ENCODE measurements at places on chromosomes 12 and 14.

GRCh38 chr14:90300611-90301047 is 31.1 kb downstream of the NRDE2 start:
- DNase-seq: no peak

- no peak for DNase-seq
Observed at GRCh38 chr12:53871367-53871766, 67.3 kb upstream of the HOXC13 start.

GRCh38 chr12:101042211-101042610 is 167.8 kb downstream of the SLC5A8 start:
- no peak for DNase-seq

GRCh38 chr12:12214635-12215131 is 52.2 kb downstream of the LRP6 start:
- DNase-seq: no peak

DNA sequence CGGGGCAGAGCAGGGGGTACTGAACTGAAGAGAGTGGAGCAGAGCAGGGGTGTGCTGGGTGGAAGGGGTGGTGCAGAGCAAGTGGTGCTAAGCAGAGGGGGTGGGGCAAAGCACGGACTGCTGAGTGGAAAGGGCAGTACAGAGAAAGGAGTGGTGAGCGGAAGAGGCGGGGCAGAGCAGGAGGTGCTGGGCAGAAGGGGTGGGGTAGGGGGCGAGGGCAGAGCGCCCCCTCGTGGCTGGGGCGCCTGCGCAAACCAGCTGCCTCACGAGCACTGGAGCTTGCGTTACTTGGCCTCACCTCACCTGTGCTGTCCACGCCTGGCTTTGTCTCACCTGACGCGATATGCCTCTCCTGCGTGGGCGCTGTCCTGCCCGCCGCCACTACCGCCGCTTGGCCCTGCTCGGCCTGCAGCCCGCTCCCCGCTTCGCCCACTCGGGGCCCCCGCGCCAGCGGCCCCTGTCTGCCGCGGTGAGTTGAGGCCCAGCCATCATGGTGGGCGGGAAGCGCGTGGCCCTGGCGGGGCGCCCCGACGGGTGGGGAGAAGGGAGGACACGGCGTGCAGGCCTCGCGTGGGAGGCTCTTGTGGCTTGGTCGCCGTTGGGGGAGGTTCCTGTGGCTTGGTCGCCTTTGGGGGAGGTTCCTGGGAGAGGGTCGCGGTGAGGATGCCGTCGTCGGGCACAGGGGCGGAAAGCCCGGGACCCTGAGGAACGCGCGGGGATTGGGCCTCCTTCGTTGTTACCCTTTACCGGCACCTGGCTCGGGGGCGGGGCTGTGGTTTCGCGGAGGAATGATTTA is at the start of gene COX8C:
Gene COX8C (plus strand): TSS at position 257 of the 796 bp plus-strand sequence. CDS start 87 bp downstream, at position 344.
- DNase-seq: no peak

- no peak for DNase-seq
Observed at GRCh38 chr14:104734991-104735779, 11.2 kb downstream of the ADSS1 start.

- DNase-seq: no peak
Observed at GRCh38 chr14:96149131-96149530, 55.5 kb upstream of the BDKRB2 start.

DNA sequence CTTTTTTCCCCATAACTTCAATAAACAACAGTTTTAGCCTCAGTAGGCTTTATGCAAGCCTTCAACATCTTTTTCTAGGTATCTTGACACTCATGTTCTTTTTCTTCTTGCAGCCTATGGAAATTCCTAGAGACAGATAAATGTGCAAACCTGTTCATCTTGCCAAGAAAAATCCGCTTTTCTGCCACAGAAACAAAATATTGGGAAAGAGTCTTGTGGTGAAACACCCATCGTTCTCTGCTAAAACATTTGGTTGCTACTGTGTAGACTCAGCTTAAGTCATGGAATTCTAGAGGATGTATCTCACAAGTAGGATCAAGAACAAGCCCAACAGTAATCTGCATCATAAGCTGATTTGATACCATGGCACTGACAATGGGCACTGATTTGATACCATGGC is 295.9 kb downstream of the ZFP36L1 start:
- no peak for DNase-seq

GRCh38 chr14:20412411-20412810 is 890 bp downstream of the TEP1 start:
- no peak for DNase-seq

DNA sequence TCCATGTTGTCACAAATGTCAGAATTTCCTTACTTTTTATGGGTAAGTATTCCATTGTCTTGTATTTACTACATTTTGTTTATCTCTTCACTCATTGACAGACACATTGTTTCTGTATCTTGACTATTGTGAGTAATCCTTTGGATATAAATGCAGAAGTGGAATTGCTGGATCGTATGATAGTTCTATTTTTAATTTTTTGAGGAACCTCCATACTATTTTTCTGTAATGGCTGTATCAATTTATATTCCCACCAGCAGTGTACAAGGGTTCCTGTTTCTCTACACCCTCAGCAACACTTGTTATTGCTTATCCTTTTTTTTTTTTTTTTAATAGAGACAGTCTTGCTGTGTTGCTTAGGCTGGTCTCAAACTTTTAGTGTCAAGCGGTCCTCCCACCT is 3.5 kb upstream of the KICS2 start:
- DNase-seq: no peak

GRCh38 chr14:68173227-68173972 is 353.8 kb downstream of the RAD51B start:
- no peak for DNase-seq

- DNase-seq: no peak
Observed at GRCh38 chr12:96238336-96239047, 44.3 kb downstream of the ELK3 start.

Measured in stimulated activated CD4-positive, alpha-beta T cell treated with anti-CD3 and anti-CD28 coated beads, Interleukin-4, amount 100 ng/mL, for 24 hours (primary cell).